NCI-H774 (cell line): ENCODE measurements at places on chromosomes 5 and 9.

GRCh38 chr5:38607396-38607795 lies 51.0 kb upstream of the LIFR start:
- DNase-seq: no peak

GRCh38 chr5:158464383-158464782 lies 605.4 kb upstream of the CLINT1 start:
- DNase-seq: no peak

- DNase-seq: no peak
Measured at GRCh38 chr5:98454904-98455303, 318.6 kb upstream of the RGMB start.

GRCh38 chr5:1555808-1556731 lies 32.3 kb upstream of the LPCAT1 start:
- no peak for DNase-seq

GRCh38 chr9:97406620-97407177 lies 5.2 kb upstream of the TDRD7 start:
- no peak for DNase-seq

GRCh38 chr5:180470966-180471582 lies 23.1 kb upstream of the CNOT6 start:
- no peak for DNase-seq

DNA sequence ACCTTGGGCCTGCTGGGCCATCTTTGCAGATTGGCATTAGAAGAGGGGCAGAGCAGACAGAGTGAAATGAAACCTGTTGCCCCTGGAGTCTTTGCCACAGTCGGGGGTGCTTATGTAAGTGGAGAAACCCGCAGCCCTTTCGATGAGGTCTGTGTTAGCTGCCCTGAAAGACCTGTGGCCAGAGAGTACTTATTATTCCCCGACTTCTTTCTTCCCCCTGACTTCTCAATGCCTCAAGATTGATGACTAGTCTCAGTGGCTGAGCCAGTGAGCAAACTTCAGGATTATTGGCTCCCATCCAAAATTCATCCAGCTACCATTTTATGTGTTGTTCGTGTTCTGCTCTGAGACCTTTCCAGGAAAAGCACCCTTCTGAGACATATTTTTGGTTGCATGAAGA lies 7.6 kb downstream of the NTRK2 start:
- no peak for DNase-seq

DNA sequence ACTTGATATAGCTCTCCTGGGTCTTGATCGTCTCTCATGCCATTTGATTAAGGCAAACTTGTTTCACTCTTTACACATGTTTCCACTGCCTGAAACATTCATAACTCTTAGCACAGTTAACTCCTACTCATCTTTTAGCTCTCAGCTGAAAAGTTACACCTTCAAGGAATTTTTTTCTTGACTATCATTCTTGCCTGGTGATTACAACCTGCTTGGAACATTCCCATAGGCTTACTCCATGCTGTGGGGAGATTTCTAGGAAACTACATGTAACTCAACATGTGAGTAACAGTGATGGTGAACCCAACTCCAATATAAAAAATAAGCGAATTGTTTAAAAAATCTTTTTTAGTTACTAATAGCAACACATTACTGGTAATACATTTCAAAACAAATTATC lies 224.1 kb upstream of the MPDZ start:
- no peak for DNase-seq

GRCh38 chr5:4480528-4481349 lies 659.4 kb upstream of the ADAMTS16 start:
- peak; percentile 91 for DNase-seq

DNA sequence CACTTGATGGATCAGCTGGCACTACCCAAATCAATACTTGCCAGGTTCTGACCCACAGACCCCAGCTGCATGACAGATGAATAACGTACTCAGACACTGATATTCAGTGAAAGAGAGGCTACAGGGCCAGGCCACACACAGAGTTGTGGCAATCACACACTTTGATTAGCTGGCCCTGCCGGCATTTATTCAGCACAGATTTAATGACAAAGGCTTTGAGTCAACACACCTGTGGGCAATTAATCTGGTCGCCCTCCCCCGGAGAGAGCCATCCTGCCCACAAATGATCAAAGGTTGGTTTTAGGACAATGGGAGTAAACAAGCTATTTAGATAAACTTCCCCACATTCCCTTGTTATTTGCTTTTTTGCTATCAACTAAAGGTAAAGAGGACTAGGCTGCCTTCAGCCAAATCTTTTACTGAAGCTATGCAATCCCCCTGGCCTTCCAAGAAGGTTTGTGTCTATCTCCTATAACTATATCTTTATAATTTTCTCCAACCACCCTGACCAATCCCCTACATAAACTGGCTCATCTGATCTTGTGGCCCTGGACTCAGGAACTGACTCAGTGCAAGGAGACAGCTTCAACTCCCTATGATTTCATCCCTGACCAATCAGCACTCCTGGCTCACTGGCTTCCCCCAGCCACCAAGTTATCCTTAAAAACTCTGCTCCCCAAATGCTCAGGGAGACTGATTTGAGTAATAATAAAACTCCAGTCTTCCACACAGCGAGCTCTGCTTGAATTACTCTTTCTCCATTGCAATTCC lies 12.7 kb upstream of the TRIM32 start:
- DNase-seq: no peak

GRCh38 chr9:74407166-74407565 lies 90.0 kb upstream of the RORB start:
- DNase-seq: no peak

- DNase-seq: no peak
Measured at GRCh38 chr5:146233441-146233840, 30.0 kb downstream of the RBM27 start.

GRCh38 chr5:759111-759751 lies 25.3 kb downstream of the ZDHHC11B start:
- DNase-seq: peak; percentile 75
